ENCODE measurements at places on chromosomes 2 and 18.
A peak's percentile ranks its signal among the peaks of the same experiment; 100 is the strongest.

- no peak for DNase-seq
Measured at GRCh38 chr2:9263428-9263827, 56.8 kb downstream of the ASAP2 start.

DNA sequence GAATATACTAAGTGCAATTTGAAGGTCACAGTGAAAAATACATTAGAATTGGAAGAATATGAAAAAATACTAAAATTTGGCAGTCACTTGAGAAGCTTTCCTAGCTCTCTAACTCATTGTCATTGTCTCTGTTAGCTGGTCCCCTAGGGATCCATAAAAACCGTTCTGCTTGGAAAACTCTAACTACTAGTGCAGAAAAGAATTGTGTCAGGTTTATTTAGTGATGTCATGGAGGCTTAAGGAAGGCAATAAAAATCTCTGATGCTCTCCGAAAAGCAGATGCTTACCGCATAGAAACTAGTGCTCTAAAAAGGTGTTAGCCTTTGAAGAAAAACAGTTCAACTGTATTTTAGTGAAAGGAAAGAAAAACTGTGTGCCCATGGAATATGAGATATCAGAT is 150.1 kb upstream of the DLGAP1 start:
- DNase-seq, result no peak

- no peak for DNase-seq
Measured at GRCh38 chr2:226358688-226359087, 440.9 kb downstream of the IRS1 start.

DNA sequence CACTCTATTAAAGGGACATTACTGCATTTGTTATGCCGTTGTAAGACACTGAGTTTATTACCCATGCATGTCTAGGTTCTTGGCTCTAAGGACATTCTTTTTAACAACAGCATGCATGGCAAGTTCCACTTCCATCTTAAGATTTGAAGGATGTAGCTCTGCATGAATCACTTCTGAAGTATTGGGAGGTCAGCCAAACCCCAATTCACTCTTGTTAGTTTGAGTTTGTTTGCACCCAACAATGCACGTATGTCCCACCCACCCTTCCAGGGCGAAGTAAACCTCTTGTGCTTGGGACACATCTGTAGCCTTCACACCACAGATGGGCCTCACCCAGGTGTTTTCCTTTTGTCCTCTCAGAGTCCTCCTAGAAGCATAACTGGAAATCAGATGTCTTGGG is 5.6 kb upstream of the LAMA3 start:
- DNase-seq, result no peak

DNA sequence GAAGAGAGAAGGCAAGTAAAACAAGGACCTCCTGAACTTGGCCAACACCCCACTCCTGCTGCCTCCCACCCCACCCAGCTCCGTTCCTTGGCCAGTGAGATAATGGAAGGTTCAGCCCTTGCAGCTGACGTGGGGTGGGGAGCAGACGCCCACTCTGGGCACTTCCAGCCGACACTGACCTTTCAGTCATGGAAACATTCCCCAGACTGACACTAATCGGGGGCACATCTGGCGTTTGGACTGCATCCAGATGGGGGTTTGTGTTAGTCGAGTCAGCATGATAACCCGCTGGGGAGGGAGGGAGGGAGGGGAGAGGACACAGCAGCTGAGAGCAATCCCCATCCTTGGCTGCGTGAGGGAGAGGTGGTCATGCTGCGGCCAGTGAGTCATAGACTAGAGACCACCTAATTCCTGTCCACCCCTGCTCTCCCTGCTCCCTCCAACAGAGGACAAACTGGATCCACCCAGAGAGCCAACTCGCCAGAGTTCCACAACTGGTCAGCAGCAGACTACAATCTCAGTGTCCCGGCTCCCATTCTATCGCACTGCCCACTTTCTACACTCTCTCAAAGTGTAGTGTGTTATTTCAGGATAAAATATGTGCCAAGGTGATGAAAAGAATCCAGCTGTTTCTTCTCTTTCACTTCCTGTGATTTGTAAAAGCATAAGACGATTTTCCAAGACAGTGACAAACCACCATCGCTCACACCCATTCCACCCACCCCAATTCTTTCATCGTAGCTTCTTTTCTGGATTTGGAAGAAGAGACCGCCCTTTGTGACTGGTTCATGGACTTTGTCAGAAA is 115.4 kb upstream of the PKDCC start:
- no peak for DNase-seq

DNA sequence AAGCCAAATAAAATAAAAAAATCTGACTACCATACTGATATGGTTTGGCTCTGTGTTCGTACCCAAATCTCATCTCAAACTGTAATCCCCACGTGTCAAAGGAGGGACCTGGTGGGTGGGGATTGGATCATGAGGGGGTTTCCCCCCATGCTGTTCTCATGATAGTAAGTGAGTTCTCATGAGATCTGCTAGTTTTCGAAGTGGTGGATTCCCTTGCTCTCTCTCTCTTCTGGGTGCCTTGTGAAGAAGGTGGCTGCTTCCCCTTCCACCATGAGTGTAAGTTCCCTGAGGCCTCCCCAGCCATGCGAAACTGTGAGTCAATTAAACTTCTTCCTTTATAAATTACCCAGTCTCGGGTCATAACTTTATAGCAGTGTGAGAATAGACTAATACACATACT is 123.8 kb upstream of the WDSUB1 start:
- no peak for DNase-seq

DNA sequence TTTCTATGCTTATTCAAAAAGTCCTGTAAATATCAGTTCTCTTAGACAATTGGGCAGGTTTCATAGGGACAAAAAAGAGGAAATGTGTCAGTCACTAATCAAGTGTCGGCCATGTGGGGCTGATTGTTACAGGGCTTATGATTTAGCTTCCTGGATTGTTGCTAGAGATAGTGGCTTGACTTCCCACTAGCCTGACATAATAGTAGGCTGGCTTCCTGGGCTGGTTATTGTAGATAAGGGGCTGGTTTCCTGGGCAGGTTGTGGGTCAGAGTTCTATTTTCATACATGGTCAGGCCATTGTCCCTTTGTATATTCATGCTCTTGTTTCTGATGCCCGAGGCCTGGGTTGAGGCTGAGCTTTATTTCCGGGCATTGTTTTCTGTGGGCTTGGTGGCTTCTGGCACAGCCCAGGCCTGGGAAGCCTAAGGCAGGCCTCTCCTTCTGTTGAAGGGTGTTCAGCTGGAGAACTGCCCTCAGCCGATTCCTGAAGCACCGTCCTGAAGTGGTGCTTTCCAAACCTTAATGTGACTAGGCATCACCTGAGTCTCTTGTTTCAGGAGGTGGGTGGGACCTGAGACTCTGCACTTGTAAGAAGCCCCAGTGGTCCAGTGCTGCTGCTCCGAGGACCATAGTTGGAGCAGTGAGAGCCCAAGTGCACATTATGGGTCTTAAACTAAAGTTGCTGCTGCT is 37.0 kb downstream of the CD8B2 start:
- DNase-seq, result no peak

GRCh38 chr2:241352227-241352626 is 3.9 kb upstream of the FARP2 start:
- DNase-seq, result no peak

GRCh38 chr2:60053791-60054190 is 499.7 kb downstream of the BCL11A start:
- DNase-seq, result no peak

DNA sequence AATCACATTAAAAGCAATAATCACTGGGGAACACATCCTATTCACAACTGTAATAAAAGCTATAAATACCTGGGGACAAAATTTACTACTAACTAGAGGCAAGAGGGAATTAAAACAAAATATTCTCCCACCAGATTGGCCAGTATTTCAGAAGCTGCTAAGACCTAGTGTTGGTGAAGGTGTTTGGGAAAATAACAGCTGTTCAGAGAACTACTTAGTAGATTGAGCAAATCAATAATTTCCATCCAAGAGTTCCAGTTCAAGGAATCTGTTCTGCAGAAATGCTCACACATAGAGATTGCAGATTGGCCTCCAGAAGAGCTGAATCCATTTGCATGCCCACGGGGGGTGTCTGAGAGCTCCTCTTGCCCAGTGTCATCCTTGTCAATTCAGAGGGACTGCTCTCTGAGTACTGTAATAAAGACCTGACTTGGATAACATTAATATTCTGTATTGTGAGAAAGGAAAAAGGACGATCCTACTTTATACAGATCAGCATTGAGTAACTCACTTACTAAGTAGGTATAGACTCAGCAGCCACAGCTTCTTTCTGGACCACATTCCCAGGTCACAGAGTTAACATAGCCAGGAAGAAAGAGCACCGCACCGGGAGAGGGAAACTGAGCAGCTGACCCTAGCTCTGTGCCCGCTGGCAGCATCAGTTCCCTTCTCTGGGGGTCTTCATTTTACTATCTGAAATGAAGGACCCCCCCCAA is 5.6 kb downstream of the TUBB6 start:
- DNase-seq, result no peak

DNA sequence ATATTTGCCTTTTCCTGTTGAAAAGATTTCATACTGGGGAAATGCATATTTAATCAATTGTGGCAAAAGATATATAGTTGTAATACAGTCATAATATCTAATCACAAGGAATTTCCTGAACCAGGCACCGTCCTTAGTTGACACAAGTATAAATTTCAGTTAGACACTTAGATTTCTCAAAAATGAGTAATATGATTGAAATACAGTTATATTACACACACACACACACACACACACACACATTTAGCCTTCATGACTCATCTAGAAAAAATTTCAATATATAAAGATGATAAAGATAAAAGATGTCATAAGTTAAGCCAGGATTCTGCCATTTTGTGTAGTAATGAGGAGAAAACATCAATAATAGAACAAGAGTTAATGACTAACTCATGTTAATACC is 258.4 kb upstream of the ZNF804A start:
- no peak for DNase-seq

- no peak for DNase-seq
Measured at GRCh38 chr2:96866586-96866985, 3.3 kb downstream of the SEMA4C start.

DNA sequence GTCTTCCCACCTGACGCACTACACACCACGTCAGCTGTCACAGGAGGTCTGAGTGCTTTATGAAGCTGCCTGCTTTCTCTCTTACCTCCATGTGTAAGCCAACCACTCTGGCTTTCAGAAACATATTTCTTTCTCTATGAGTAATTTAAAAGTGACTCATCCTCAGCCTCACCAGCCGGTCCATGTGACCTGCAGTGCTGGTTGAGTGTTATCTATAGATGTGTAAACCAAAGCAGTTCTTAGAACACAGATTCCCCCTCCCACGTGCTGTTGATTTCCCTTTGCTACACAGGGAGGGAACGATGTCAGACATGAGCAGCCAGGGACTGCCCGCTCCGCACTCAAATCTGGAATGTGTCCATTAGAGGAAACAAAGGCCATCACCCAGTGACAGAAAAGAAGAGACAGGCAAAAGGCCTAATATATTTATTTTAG is 157.8 kb downstream of the BCL2 start:
- peak; percentile 68 for DNase-seq

DNA sequence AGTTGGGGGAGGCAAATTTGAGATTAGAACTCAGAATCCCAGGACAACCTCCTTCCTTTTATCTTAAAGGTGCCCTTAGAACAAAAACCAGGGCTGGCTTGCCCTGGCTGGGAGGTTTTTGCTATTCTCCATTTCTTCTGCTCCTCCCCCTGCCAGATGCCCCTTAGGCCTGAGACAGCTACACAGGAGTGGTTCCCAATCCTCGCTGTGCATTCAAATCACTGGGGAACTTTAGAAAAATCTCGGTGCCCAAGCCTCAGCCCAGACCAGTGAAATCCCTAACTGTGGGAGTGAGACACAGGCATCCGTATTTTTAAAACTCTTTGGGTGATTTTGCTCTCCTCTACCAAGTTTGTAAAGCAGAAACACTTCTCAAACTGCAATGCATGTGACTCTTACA is 38.8 kb downstream of the LBH start:
- DNase-seq, result no peak

DNA sequence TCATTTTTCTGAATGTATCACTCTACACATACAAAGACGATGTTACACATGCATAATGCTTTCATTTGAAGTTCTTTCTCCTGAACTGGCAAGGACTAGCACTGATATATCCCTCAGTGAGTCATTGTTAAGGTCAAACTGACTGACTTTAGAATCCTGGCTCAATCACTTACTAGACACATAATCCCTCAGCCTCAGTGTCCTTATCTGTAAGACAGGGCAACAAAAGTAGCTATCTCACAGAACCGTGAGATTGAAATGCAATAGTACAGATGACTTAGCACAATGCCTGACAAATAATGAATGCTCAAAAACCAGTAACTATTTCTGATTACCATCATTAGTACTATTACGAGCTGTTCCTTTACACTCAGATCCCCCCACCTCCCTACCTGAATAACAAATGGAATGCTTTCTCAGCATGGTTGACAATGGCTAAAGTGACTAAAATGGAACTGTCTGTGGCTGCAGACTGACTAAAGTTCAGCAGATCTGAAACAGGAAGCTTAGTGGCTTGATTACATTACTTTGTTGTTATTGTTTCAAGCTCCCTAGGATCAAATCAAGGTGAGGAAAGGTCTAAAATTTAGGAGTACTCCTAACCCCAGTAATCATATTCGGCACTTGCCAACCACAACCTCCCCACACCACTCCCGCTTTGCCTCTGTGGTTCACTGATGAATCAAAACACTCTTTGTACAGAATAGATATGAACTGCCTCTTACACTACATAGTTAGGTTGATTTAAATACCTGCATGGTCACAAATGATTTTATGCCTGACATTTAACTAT is 35.8 kb upstream of the CACNB4 start:
- DNase-seq, result no peak

DNA sequence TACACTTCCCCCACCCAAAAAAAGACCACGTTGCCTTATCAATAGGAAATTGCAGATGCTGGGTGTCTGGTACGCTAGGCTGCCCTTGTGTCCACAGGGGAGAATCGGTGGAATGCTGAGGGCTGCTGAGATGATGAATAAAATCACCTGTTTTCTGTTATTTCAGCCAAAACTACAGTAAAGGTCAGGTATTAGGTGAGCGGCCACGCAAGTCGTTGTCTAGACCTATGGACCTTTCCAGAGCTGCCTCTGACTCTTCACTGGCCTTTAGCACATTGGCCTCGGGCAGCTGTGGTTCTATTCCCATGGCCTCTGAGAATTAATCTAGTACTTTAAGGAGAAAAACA is 89.6 kb downstream of the MTCL1 start:
- DNase-seq, result no peak

- DNase-seq, result no peak
Measured at GRCh38 chr2:170817093-170818035, 677 bp downstream of the GAD1 start.

- DNase-seq, result no peak
Measured at GRCh38 chr2:191791953-191792560, 54.8 kb downstream of the CAVIN2 start.

- DNase-seq, result no peak
Measured at GRCh38 chr2:189191766-189192165, 12.2 kb upstream of the COL5A2 start.

DNA sequence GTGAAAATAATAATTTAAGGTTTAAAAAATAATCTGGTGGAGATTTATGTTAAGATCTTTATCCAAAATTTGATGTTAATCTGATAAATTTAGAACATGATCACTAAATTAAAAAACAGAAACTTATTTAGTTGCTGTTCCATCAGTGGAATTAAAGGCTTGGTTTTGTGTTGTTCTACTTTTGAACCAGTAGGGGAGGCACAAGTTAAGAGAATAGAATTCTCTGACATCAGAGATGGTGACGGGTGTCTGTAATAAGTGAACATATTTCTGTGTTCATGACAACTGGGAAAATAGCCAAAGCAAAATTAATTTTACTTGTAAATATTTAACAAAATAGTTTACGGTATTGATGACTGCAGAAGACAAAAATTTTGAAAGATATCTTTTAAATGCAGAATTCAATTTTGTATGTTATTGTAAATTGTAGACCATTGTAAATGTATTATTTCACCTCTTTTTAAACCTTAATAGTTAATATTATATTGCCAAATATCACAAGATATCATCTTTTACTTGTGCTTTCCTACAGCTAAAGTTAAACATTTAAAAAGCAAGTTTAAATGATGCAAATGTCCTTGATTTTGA is 106.0 kb downstream of the UBR3 start:
- DNase-seq, result no peak
